ENCODE measurements at places on chromosomes 1 and 21.

GRCh38 chr1:198601936-198602889 is 36.6 kb upstream of the PTPRC start:
- no peak for DNase-seq

- DNase-seq, result no peak
Observed at GRCh38 chr1:202691816-202692215, 18.4 kb downstream of the SYT2 start.

GRCh38 chr1:2591581-2592261 is 5.1 kb downstream of the PRXL2B start:
- no peak for DNase-seq

DNA sequence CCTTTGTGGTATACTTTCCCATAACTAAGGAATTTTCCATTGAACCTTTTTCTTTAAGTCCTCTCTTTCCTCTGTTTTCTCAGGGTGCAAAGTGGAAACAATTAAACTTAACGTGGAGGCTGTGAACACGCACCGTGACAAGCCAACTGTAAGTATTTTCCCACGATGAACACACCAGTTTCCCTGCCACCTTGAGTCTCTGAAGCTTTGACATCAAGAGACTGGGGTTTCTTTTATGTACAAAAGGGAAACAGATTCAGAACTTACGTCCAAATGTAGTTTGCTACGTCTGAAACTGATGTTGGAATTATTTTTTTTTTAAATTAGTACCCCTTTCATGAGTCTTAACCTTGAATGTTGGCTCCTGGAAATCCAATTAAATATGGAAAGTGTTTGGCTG is 17.2 kb upstream of the C4BPB start:
- DNase-seq, result no peak

GRCh38 chr1:176752505-176752904 is 289.5 kb downstream of the PAPPA2 start:
- DNase-seq, result no peak

DNA sequence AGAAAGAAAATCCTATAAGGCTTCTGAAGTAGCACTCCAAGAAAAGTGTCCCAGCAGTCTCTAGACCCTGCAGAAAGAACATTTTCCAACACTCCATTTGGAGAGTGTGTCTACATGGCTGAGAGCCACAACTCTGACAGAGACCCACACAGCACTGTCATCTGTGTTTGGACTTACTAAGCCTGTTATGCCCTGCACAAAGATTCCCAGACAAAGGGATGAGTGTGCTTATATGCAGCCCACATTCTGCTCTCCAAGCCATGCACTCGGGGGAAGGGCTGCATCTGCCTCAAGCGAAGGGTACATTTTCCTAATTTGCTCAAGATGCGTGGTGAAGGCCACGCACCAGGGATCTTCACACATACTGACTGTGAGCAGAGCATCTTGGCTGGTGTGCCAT is 24.4 kb upstream of the SLAMF6 start:
- no peak for DNase-seq

GRCh38 chr1:22447621-22448111 is 4.0 kb upstream of the ZBTB40 start:
- no peak for DNase-seq

- DNase-seq, result no peak
Observed at GRCh38 chr1:17162941-17163340, 42.0 kb upstream of the PADI1 start.

All from stimulated activated CD4-positive, alpha-beta T cell treated with anti-CD3 and anti-CD28 coated beads, Interleukin-1b, Interleukin-23, amount 100 ng/mL, for 24 hours (primary cell).